Ureter (tissue), 1 donor: ENCODE measurements at places on chromosomes 11 and 22.

DNA sequence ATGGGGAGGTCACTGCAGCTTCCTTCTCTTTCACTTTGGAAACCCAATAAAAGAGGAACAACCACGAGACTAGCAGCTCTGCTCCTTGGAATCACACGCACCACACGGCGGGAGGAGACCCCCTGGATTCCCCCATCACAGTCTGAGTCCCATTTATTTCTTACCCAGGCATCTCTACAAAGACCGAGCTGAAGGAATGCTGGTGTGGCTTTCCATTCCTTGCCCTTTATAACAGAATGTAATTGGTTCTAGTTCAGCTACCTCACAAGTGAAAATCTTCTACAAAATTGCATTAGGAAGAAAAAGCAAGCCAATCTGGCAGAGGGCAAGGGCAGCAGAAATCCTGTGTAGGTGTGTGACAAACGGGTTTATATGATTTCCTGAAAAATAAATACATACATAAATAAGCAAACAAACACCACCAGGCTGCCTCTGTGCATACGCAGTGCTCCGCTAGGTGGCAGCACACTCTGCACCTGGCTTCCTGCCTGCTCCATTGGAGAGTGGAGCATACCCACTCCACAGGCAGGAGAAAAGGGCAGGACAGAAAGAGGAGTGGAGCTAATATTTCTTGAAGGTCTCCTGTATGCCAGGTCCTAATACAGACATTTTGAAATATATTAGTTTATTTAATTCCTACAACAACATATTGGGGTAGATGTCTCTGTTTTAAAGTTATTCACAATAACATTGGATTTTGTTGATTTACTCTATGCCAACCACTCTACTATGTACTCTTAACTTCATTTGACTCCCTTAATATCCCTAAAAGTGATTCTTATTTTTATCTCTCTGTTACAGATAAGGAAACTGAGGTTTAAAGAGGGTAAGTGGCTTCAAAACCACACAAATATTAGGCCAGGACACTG, 673.1 kb downstream of the KCNA4 start:
- DNase-seq: peak; percentile 41

GRCh38 chr11:124890683-124891372, 6.8 kb downstream of the ROBO4 start:
- DNase-seq: peak; percentile 15

- DNase-seq: no peak
These were observed 15.7 kb downstream of the SPTY2D1 start for GRCh38 chr11:18618342-18619025.

DNA sequence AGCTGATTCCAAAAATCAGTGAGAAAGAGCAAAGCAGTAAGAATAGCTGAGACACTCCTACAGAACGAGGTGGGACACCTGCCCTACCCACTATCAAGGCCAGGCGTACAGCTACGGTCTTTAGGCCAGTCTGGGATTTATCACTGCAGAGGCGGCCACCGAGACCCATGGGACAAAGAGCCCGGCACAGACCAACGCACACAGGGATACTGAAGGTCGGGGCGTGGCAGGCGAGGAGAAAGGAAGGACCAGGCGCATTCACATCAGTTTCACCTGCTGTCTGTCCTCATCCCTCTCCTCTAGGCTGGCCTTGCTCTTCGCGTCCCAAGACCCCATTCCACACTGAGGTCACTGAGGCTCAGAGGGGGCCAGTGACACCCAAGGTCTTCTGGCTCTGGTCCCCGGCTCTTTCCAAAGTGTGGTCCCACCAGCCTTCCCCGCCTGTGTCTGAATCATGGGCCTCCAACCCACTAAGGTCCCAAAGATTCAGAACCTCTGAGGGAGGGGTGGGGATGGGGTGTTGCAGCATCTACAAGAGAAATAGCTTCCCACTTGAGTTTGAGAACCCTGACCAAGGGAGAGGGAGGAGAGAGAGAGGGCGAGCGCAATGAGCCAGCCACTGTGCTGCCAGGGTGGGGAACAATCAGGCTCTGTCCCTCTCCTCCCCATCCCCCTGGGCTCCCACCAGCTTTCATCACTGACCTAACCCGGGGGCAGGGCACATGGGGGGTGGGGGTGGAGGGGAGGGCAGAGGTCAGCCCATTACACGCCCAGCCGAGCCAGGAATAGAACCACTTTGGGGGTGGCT, 7.2 kb upstream of the PICK1 start:
- DNase-seq: no peak

GRCh38 chr22:42317008-42317407, 46.6 kb upstream of the TCF20 start:
- DNase-seq: peak; percentile 65

DNA sequence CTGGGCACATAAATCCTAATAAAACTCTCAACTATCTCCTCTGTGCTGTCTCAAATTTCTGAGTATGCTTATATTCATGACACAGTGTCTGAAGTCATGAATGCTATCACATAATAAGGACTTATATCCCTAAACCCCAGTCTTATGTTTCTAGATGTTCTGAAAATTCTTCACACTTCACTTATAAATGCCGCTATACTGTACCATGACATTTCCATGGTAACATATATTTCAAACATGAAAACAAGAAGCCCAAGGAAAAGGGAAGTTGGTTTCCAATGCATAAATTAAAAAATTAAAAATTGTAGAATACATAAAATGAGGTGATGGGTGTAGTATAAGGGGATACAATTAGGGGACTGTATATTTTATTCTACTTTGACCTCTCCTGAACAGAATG, 11.7 kb downstream of the GVQW3 start:
- DNase-seq: no peak

- DNase-seq: no peak
These were observed 1042.8 kb downstream of the BRD1 start for GRCh38 chr22:48784701-48785503.

- no peak for DNase-seq
These were observed 53.1 kb upstream of the B3GAT1 start for GRCh38 chr11:134464981-134465730.

DNA sequence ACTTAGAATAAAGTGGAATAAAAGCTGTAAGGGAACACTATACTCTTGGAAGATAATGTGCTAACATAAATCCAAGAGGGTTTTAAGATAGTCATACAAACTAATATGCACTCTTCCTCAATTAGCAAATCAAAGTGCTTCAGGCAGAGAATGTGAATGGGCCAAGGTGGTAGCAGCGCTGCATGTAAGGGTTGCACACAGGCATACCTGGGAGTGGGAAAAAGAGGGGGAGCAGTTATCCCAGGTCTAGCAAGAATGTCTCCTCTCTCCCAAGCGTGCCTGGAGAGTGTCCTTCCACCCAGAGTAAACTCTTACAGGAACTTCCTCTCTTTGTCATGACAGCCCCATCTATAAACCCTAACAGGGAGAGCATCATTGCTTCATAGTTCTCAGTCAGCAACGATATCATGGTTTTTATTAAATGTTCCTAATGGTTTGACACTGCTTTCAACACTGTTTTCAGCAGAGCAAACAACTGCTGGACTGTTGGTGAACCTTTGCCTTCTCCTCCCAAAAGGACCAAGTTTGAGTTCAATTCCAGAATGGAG, 61.6 kb downstream of the SYTL2 start:
- no peak for DNase-seq

DNA sequence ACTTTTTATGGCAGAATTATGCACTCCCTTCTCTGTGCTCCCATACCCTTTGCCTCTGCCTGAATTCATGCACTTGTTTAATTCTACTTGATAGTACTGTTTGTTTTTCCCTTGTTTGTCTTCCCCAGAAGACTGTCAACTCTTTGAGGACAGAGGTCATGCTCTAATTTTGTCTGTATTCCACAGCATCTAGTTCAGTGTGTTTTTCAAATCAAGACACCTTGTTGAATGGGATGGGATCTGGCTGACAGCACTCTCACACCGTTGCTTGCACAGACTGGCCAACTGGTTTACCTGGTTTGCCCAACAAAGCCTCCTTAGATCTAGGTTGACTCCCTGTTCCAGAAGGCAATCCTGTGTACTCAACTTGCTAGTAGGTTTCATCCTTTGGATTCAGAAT, 121.2 kb upstream of the TIMP3 start:
- no peak for DNase-seq

DNA sequence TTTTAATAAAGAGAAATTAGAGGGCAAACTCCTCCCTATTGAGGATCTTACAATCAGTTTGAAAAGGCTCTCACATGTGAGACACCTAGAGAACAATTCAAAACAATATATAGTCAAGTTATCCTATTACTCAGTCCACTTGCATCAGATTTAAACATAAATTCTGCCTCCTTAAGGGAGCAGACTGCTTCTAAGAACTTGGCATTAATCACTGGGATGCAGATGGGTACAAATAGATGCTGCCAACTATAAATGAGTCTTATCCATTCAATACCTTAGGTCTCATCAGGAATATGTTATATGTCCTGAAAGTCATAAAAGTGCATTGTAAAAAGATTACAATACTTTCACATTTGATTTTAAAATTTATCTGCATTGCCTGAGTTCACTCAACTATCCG, 269.3 kb upstream of the KIRREL3 start:
- no peak for DNase-seq

DNA sequence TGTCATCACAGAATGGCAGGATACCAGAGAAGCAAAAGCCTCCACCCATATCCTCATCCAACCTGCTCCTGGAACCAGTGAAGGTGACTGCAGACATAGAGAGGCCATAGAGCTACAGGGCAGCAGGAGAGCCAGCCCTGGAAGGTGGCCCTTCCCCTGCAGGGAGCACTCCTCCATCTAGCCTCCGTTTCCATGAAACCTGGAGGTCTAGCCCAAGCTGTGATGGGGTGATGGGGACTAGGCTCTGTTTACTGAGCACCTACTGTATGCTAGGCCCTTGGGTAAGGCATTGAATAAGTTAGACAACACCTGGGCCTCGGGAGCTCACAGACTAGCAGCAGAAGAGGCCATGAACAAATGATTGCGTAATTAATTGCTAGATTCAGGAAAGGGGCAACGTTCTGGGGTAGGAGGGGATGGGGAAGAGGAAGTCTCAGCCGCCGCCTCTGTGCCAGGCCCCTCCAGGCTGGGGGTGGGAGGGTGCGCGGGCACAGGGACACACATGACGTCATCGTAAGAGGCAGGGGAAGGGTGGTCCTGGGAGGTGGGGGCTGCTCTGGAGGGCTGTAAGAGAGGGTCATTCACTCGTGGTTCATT, 784 bp upstream of the SYNGR1 start:
- no peak for DNase-seq

GRCh38 chr11:100925935-100926334, 203.7 kb downstream of the PGR start:
- DNase-seq: no peak

- DNase-seq: no peak
These were observed 63.4 kb downstream of the NRXN2 start for GRCh38 chr11:64659417-64660144.

GRCh38 chr22:35534091-35534490, 6.5 kb upstream of the RASD2 start:
- no peak for DNase-seq

GRCh38 chr11:104510169-104510568, 346.2 kb upstream of the PDGFD start:
- DNase-seq: no peak

DNA sequence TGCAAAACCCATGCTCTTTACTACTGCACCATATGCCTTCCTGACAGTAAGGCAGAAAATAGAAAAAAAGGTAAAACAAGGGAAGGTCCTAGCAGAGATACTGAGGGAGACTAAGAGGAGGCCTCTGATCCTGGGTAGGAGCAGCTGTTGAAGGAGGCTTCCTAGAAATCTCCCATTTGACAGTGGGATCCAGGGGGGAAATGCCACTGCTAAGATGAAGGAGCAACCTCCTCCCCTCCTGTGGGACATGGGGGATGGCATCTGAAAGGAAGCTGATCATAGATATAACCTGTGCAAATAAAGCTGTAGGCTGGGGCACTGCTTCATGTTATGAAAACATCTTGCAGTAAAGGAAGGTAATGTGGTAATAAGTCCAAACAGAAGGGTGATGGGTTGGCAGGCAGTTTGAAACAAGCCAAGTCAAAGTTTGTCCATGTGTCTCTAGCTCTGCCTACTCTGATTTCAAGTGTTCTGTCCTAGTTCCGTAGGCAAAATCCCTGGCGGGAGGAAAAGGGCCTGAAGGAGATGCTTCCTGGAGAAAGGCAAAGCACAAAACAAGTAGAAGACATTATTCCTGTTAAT, 86.7 kb upstream of the EED start:
- no peak for DNase-seq
